ENCODE measurements at places on chromosomes 1 and 21.

DNA sequence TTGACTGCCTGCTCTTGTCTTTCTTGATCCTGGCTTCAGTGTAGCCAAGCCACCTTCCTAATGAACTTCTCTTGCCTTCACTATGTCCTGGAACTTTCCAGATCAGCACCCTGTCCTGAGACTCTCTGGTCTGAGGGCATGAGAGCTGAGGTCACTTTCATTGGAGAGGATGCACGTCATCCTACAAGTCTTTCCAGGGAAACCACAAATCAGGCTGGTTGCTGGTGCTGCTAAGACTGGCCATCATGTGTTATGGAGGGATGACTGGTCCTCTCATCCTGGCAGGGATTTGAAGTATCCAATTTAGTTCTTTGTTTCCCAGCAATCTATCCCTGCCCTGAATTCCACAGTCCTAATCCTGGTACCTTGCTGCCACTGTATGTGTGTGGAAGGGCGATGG is 228.6 kb downstream of the GPATCH2 start:
- DNase-seq: no peak

GRCh38 chr1:228283043-228283371 is 75.2 kb downstream of the OBSCN start:
- no peak for DNase-seq

- no peak for DNase-seq
Measured at GRCh38 chr1:45842786-45843185, 39.4 kb downstream of the MAST2 start.

DNA sequence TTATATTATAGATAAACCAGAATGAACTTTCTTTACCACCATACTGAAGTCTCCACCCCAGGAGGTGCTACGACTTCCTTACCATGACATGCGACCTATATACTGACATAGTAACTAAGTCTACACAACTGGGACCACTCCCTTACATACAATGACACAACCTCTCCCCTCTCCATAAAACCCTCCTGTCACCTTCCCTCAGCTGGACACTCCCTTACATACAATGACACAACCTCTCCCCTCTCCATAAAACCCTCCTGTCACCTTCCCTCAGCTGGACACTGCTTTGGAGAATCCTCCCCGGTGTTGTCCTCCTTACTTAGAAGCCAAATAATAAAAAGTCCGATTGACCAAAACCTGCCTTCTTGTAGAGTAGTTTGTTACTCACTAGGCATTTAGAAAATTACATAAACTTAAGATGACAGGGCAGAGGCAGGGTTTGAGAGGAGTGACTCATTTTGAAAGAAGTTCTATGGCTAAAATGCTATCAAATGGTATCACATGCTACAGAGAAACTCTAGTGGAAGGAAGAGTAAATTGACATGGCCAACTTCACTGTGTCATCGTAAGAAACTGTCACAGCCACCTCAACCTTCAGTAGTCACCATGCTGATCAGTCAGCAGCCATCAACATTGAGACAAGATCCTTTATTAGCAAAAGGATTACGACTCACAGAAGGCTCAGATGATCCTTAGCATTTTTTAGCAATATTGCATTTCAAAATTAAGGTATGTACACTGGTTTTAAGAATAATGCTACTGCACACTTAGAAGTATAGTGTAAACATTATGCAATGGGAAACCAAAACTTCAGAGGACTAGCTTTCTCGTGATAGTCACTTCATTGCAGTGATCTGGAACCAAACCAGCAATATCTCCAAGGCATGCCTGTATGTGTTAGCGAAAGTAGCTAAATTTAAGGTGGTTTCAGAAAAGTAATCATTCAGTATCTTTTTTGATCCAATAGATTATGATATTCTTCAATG is 56.4 kb downstream of the AHCTF1 start:
- DNase-seq: no peak

DNA sequence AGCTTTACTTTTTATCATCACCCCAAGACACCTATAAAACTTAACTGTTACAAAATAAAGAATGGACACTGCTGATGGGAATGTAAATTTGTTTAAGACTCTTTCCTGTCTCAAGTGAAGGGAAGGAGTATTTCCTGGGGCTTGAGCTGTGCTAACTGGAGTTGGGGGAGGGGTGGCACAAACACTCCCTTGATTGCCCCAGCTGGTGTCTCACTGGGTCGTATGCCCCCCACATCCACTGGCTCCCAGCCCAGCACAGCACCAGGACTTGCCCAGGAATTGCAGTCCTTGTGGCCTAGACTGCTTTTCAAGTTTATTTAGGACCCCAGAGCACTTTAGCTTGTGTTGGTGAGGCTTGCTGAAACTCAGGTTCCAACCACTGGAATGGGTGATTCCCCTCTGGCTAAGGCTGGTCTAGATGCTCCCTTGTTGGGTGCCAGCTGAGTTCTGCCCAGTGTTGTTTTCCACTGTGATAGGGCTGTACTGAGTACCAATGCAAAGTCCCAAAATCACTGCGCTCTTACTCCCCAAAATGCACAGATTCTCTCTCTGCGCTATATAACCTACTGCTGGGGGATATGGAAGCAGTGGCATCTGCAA is 49.1 kb upstream of the DR1 start:
- DNase-seq: no peak

- no peak for DNase-seq
Measured at GRCh38 chr1:76843821-76844464, 23.3 kb upstream of the ST6GALNAC5 start.

GRCh38 chr1:246181241-246181640 is 325.8 kb downstream of the SMYD3 start:
- DNase-seq: no peak

DNA sequence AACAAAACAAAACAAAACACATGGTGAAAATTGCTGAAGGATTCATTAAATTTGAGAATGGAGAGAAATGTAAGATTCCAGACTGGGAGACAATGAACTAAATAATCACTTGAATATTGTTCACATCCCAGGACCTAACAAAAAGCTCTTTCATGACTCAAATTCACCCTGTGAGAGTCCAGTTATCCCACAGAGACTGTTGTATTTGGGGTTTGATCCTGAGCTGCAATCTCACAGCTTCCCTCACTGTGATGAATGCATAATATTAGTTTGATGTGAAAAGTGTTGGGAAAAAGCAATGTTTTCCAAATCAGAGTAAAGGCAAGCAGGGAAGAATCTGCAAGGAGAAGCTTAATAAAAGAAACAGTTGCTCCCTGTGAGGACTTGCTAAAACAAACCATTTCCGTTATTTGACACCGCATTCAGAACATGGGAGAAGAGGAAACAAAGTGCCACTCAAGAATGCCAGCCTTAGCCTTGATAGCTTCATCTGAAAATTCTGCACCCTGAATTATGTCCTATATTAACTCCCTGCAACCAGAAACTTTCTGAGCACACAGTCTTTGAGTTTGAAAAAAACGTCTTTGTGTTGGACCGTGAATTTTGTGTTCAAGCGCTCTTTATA is 208.8 kb downstream of the DAB1 start:
- DNase-seq: no peak

DNA sequence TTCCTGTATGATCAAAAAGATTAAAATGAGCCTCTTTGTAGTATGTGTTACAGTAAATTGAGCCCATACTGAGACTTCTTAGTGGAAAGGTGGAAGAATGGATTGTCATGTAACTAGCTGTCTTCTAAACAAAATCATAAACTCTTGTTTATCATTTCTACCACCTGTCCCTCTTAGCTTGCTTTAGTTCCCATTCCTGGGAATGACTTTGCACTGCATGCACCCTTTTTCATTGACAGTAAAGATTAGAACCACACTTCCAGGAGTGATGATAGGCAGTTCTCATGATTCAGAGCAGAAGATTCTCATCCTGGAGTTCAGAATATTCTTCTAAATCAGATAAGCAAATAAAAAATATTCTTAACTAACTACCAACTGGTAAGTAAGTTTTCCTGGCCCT is 28.0 kb downstream of the DENND2D start:
- no peak for DNase-seq

Measured in nucleus accumbens (tissue), 56 donors.